GM06990 (cell line): ENCODE measurements at places on chromosomes 7 and 10.

- DNase-seq: no peak
Observed at GRCh38 chr10:129965959-129966358, 1.9 kb upstream of the EBF3 start.

DNA sequence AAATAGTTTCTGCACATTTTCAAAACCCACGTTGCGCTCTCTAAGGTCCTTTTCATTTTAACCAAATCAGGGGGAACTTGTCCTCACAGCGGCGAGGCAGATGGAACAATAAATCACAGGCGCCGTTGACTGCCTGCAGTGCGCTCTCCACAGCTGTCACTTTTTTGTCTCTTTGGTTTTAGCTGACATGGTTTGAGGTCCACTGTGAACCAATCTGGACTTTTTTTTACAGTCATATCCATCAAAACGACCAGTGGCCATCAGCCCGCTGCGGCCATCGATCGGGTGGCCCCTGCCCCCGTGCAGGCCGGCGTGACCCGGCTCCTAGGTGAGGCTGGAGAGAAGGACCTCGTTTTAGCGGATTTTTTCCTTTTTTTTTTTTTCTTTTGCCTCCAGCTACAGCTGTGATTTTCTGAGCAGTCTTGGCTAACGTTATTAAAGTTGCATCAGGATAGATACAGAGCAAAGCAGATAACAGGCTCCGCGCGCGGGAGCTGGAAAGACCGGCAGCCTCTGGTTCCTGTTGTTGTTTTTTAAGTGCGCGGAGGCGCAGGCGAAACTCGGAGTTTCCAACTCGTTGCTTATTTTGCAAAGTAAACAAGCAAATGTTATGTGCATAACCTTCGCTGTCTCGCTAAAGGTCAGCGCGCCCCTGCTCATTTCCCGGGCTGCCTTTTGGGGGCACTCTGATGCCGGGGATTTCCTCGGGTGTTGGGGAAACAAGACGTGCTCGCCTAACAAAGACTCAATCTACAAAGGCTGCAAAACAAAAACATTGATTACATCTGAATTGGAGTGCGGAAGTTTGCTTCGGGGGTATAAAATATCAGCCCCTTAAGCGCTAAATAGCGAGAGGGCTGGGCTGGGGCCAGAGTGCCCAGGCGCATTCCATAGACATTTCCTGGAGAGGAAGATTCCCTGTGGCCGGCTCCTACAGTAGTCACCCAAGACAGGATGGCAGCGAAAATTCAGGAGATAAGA is 414.8 kb upstream of the MKI67 start:
- no peak for DNase-seq

DNA sequence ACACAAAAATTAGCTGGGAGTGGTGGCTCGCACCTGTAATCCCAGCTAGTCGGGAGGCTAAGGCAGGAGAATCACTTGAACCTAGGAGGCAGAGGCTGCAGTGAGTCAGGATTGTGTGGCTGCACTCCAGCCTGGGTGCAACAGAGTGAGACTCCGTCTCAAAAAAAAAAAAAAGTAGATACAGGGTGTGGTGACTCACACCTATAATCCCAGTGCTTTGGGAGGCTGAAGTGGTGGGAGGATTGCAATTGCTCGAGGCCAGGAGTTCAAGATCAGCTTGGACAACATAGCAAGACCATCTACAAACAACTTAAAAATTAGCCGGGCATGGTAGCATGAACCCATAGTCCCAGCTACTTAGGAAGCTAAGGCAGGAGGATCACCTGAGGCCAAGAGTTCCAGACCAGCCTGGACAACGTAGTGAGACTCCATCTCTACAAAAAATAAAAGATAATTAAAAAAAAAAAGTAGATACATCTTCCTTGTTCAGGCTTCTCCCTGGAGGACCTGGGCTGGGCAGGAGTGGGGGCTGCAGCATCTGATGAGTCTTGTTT is 2.0 kb downstream of the MOSPD3 start:
- no peak for DNase-seq

DNA sequence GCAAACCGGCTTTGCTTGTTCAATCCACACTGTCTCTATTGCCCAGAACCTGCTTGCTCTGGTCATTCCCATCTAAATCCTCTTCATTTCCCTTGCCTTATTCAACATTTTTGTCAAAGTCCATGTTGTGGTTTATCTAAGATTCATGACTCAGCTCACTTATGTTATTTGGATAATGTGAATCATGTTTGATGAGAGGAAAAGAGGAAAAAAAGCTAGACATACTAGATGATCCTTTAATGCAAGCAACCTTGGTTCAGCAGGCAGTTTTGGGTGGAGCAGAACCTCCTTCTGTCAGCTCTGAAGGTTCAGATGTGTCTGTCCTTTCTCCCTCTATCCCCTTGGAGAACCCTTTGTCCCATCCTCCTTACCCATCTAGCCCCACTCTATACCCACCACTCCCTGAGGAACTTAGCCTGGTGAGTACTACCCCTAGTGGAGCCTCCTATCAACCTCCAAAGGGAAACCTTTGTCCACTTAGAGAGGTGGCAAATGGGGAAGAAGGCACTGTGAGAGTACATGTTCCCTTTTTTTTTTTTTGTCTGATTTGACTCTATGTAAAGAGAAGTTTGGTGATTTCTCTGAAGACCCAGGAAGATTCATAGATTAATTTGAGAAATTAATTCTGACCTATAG is 2.1 kb upstream of the SAMD9L start:
- DNase-seq: no peak

DNA sequence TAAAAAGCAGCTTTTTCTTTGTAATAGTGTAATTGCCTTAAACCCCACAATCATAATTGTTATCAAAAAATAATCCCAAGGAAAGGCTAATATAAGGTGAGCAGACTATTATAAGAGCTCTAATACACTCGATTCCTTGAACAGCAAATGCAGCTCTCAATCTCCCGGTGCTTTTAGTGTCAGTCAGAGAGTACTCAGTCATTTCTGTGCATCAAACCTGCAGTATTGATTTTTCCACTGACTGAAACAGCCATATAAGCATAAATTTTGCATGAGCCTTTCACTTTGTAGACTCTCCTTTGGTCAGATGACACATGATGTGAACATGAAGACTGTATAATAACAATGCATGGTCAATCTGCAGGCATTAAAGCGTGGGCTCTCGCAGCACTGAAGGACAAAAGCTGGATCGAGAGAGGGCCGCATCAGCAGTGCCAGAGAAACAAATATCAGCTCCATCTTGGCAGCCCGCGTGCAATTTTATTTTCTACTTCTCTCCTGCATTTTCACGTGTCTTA is 272.0 kb downstream of the POU6F2 start:
- no peak for DNase-seq

DNA sequence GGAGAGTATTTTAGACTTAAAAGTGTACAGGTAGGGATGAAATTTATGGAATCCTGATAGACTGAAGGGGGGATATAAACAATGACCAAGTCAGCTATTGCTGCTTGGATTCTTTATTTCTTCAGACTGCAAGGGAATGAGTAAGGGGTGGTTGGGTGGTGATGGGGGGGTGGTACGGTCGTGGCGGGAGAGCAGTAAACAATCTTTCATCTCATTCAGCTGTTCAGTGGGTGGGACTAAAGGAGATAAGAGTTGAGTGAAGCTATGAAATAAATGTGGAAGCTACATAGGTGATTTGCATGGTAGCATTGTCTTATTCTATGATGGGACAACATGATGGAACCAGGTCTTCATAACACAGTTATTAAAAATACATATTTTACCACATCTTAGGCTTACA is 1.8 kb downstream of the SEPTIN7 start:
- peak; percentile 17 for DNase-seq

DNA sequence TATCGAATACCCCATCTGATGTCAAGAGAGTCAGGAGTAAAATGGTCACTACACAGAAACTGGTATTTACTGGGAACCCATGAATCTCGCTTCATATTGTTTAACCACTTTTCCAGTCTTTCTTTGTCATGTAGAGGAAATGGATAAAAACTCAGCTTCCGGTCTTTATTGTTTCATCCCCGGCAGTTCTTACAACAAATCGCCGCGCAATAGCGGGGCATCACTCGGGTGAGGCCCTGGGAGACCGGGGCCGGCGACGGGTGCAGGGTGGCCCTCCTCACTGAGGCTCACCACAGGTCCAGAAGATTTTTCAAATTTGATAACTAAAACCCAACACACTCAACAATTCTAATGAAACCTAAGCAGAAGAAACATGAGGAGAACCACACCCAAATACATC is 35.6 kb upstream of the PTPRN2 start:
- DNase-seq: no peak

GRCh38 chr10:4306871-4307270 is 519.1 kb upstream of the AKR1E2 start:
- no peak for DNase-seq

GRCh38 chr7:7707246-7707645 is 11.2 kb downstream of the RPA3 start:
- DNase-seq: no peak

GRCh38 chr10:113957013-113957412 is 86.7 kb upstream of the ADRB1 start:
- DNase-seq: no peak

GRCh38 chr7:121105262-121105661 is 116.8 kb downstream of the CPED1 start:
- DNase-seq: no peak

DNA sequence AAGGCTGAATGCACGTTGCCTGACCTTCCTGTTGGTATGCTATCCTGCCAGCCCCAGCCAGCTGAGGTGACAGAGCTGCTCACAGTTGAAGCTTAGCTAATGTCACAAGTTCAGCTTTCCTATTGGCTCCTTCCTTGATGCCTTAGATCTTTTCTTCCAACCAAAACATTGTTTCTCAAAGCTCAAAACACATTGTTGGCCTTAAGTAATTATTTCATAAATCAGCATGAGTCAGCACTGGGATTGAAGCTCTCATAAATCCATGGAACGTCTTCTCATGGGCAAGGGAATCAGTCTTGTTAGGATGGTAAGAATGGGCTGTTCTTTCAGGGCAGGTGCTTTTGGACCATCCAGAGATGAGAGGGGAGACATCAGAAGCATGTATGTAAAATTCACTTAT is 128.1 kb upstream of the SAMD8 start:
- DNase-seq: no peak

DNA sequence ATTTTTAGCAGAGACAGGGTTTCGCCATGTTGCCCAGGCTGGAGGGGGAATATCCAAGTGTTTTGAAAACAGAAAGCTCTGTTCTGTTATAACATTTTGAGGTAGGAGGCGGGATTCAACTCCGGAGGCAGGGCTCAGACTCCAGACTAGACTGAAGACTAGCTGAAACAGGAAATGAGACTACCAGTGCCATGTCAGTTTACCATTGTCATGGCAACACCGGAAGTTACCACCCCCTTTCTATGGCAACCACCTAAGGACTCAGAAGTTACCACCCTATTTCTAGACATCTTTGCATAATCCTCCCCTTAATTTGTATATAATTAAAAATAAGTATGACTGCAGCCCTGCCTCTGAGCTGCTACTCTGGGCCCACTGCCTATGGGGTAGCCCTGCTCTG is 1069.1 kb upstream of the AUTS2 start:
- DNase-seq: no peak

- no peak for DNase-seq
Observed at GRCh38 chr7:106031300-106032035, 68.4 kb downstream of the CDHR3 start.

GRCh38 chr10:50552771-50553535 is 70.8 kb downstream of the SGMS1 start:
- DNase-seq: no peak

DNA sequence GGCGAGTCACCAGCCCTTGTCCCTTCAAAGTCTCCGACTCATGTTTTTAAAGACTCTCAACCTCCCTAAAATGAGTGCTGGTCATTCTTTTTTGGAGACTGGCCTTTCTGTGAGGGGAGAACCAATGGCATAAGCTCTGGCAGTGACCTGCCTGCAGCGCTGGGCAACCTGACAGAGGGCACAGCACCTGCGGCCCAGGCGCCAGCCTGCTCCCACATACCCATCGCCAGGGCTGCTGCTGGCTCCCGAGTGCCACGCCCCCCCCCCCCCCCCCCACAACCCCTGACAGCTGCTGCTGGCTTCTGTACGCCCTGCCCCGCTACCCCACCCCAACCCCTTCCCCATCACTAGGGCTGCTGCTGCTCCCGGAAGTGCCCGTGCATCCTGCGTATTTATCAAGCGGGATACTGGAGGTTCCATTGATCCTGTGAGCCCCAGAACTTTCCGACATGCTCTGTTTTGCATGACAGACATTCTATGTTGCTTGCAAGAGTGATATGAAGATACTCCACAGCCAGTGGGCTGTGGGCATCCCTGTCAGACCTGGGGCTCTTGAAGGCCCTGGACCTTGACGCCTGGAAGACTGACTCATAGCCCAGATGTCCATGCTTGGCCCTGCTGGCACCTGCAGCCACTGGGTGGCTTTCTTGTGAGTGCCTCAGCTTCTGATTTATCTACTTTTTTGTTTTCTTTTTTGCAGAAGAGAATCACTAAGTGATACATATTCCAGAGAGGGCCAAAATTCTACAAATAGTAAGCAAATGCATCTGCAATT is 243.9 kb downstream of the ZMYND11 start:
- DNase-seq: no peak

DNA sequence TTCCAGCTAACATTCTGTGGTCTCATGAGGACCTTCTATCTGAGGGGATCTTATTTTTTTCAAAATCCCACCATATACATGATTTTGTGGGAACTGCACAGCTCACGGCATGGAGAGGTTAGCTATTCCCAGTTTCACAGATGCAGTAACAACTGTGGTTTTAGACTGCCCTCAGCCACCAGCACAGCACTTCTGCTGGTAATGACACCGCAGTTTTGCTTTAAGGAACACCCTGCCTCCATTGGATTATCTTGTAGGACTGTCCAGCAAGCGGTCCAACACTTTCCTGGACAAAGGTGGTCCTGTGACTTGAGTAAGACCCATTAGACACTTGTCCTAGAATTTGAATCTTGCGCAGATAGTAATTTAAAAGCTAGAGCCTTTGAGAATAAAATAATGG is 65.3 kb upstream of the SMNDC1 start:
- DNase-seq: no peak
